ENCODE measurements at places on chromosomes 11 and 22.

- DNase-seq = no peak
Measured at GRCh38 chr11:4087551-4087950, 7.0 kb upstream of the RRM1 start.

DNA sequence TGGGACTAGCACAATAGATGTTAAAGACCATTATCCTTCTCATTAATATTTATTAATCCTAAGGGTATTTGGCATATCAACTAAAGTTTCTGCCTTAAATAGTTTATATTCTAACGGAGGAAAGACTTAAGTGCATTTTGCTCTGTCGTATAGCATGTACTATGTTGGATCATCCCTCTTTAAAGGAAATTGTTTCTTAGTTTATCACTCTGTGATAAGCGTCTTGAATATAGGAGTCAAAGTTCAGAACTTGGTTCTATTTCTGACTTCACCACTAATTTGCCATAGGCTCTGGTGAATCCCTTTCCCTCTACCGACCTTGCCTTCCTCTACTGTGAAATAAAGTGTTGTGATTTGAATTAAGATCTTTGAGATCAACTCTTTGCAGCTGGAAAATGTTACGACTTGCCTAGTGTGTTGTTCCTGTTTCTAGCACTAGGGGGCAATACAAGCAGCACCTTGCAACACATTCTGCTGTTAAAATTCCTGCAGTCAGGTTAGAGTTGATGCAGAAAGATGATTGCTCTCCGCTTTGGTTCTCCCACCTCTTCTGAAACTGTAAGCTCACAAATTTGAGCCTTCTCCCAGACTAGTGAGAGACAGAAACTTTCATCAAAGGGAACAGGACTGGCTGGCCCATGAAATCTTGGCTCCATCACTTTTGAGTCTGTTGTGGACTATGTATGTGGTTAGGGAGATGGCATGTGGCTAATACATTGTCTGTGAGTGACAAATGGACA lies 27.8 kb upstream of the ZNRF3 start:
- peak; percentile 46 for DNase-seq

DNA sequence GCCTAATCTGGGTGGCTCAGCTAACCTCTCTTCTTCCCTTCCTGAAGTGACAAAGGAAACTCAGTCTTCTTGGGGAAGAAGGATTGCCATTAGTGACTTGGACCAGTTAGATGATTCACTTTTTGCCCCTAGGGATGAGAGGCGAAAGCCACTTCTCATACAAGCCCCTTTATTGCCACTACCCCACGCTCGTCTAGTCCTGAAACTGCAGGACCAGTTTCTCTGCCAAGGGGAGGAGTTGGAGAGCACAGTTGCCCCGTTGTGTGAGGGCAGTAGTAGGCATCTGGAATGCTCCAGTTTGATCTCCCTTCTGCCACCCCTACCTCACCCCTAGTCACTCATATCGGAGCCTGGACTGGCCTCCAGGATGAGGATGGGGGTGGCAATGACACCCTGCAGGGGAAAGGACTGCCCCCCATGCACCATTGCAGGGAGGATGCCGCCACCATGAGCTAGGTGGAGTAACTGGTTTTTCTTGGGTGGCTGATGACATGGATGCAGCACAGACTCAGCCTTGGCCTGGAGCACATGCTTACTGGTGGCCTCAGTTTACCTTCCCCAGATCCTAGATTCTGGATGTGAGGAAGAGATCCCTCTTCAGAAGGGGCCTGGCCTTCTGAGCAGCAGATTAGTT lies 14.2 kb upstream of the UVRAG start:
- DNase-seq = no peak

- no peak for DNase-seq
Measured at GRCh38 chr22:29125443-29125778, 52.6 kb downstream of the KREMEN1 start.

DNA sequence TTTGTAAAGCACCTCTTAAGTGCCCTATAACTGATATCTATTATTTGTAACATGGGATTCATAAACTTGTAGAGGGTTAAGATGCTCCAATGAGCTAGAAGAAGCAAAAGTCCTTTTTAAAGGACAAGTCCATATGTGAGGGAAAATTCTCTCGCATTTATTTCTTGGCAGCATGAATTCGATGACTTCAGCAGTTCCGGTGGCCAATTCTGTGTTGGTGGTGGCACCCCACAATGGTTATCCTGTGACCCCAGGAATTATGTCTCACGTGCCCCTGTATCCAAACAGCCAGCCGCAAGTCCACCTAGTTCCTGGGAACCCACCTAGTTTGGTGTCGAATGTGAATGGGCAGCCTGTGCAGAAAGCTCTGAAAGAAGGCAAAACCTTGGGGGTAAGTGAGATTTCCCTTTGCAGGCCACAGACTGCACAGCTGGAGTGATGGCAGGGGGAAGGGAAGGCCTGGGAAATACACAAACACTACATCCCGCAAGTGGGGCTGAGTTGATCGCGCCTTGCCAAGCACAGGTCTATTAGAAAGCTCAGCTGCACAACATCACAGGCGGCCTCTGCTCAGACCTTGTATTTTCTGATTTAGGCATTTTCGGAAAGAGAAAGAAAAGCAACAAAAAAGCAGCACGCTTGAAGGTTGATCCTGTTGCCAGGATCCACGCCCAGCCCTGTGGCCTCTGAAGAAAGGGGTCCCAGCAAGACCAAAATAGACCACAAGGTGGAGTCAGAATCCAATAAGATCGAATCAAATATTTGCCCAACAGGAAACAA lies 1.5 kb downstream of the MS4A8 start:
- no peak for DNase-seq

DNA sequence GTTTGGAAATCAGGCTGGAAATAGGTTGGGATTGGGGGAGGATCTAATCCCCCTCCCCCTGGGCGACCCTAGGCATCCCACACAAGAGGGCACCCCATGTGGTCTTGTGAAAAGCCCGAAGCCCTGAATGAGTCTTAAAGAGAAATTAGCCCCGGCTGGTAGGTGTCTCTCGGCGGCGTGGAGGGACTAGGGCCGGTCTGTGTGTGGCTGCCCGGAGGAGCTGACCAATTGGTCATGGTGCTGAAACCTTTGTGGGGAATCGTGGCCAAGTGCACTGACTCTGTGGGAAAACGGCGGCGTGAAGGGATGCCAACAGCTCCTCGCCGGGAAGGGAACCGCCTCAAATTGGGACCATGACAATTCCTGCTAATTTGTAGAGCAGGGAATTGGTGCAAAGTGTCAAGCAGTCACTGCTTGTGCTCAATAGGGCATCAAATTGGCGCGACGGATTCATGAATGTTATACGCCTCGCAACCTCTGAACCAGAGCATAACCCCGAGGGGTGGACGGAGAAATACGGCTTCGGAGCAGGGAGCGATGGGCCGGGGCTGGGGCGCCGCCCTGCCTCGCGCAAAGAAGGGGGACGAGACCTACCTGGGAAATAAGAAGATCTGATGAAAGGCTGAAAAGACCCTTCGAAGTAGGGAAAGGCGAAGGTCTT lies 1.5 kb downstream of the DBX1 start:
- peak; percentile 27 for DNase-seq

- DNase-seq = no peak
Measured at GRCh38 chr22:46812034-46812605, 49.7 kb downstream of the TBC1D22A start.

GRCh38 chr22:21451545-21452520 lies 15.4 kb upstream of the TMEM191C start:
- no peak for DNase-seq

GRCh38 chr11:85180528-85180927 lies 446.6 kb downstream of the DLG2 start:
- no peak for DNase-seq

DNA sequence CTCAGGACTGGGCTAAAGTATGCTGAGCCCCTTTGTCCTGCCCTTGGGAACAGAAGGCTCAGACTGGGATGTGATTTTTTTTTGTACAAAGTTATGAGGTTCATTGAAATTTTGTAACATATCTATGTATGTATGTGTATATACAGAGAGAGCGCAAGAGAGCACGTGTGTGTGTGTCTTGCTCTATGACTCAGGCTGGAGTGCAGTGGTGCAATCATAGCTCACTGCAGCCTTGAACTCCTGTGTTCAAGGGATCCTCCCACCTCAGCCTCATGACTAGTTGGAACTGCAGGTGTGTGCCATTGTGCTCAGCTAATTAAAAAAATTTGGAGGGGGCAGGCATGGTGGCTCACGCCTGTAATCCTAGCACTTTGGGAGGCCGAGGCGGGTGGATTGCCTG lies 5.7 kb downstream of the TMEM25 start:
- no peak for DNase-seq

GRCh38 chr11:130721736-130722135 lies 194.5 kb downstream of the SNX19 start:
- no peak for DNase-seq

DNA sequence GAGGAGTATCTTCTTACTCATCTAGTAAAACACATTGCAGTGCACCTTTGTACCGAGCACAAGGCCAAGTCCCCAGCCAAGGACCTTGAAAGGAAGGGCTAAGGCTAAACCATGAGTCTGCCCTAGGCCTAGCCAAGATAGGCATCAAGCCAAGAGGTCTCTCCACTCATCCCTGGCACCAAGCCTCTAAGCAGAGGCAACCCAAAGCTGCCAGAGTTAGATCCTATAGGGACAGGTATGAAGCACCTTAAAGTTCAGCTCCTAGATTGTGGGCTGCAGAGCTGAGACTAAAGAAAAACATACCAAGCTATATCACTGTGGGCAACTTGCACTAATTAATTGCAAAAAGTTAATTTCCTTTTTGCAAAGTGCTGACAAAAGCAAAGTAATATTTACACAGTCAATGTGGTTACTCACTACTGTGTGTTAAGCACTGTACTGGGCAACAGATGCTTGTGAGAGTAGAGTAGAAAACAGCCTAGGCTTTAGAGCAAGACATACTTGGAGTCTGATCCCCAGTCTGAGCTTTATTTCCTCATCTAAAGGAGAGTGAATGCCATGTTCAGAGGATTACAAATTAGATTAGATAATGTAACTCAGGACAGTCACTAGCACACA lies 7.2 kb downstream of the COA4 start:
- DNase-seq = no peak

GRCh38 chr11:107549253-107549953 lies 16.1 kb downstream of the ALKBH8 start:
- no peak for DNase-seq

DNA sequence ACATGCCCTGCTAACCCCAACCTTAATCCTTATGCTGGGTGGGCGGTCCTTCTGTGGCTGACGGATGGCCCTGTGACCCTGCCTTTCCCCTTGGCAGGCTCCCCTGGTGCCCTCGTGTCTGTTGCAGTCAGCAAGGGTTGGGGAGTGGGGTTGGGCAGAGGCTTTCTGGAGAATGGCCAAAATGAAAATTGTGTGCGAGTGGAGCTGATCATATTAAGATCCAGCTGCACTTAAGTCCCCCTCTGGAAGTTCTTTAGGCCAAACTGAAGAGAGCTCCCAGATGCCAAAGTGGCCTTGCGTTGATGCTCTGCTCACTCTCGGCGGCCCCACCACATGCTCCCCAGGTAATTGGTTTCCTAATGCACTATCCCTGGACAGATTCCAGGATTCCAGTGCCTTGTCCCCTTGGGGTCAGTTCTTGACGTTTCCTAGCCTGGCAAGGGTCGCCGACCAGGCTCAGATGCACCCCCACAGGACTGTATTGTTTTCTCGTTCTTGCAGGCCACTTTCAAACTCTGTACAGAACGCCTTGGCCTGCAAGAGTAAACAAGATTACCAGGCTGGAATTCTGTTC lies 16.4 kb upstream of the C11orf96 start:
- DNase-seq = no peak
